ENCODE measurements at places on chromosomes 1 and 21.

- DNase-seq, result no peak
Measured at GRCh38 chr1:232629250-232630046, 485 bp downstream of the SIPA1L2 start.

GRCh38 chr1:233424779-233425178 is 97.3 kb downstream of the MAP3K21 start:
- no peak for DNase-seq

DNA sequence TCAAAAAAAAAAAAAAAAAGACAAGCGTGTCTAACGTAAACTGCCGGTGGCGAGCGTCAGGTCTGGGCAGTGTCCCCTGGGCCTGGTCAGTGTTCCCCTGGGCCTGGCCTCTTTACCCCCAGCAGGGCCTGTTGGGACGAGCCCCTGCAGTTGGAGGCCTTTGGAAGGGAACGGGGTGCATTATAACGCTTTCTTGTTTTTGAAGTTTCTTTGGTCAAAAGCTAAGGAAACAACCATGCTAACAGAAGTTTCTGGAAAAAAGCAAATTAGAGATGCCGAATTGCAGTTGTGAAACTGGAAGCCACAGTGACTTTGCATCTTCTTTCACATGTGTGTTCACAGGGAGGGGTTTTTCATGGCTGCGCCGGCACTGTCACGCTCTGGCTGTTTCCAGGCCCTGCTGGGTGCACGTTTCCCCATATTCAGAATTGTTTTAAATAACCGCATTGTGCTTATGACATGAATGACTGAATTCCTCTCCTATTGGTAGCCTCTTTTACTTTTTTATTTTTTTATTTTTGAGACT is 16.0 kb downstream of the RRP1 start:
- no peak for DNase-seq

DNA sequence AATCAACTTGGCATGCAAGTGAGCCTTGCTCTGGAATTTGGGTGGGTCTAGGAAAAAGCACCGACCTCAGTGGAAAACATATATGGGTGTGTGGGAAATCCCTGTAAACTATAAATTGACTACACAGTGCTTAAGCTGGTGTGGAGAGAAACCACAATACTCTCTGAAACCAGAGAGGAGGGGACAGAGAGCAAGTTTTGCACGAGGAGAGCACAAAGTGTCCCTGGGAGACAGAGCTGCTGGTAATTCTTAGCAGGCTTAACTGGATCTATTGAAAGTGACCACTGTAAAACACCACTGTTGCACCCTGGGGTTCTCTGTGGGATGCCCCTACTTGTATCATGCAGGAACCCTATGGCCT is 12.8 kb downstream of the KCNJ15 start:
- DNase-seq, result no peak

GRCh38 chr1:65281846-65282245 is 27.5 kb upstream of the DNAJC6 start:
- no peak for DNase-seq

DNA sequence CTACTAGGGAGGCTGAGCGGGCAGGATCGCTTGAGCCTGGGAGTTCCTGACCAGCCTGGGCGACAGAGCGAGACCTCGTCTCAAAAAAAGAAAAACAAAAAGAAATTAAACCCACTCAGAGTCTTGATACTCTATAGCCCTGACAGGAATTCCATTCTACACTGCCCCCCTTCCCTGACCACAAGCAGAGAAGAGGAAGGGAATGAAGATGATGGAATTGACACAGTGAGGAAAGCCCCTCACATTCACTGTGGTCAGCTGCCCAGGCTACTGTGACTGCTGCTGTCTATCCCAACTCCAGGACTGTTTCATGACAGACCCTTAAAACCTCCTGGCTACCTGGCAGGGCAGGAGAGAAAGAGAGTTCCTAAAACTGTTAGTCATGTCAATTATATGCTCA is 12.1 kb downstream of the LIN9 start:
- DNase-seq, result no peak

DNA sequence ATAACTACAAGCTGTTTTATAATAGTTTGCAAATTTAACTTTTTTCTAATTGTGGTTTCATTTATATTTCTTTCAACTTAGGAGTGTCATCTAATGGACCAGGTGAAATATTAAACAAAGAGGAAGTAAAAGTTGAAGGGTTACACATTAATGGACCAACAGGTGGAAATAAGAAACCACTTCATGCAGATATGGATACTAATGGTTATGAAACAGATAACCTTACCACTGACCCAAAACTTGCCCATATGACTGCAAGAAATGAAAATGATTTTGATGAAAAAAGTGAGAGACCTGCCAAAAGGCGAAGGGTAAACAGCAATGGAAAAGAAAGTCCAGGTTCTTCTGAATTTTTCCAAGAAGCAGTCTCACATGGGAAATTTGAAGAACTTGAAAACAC is 59.7 kb downstream of the MIER1 start:
- DNase-seq, result no peak

GRCh38 chr1:73556270-73556669 is 641.7 kb downstream of the LRRIQ3 start:
- no peak for DNase-seq

DNA sequence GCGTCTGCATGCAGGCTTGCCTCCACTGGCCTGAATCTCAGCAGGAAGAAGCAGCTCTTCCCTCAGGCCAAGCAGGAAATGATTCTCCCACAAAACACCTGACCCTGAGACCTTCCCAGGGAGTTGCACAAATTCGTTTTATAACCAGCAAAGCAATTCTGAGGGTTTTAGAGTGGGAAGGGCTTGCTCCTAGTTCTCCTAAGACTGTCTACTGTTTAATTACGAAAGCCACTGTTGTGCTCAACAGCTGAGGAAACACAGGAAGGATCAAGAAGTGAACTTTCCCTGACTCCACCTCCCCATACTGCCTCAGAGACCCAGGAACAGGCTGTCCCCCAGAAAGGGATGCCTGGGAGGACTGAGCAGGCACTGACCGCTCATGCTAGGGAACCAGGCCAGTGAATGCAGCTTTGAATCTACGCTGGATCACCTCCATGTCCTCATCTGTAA is 37.0 kb upstream of the PUM1 start:
- DNase-seq, result no peak

- DNase-seq, result no peak
Measured at GRCh38 chr1:94067196-94067595, 53.8 kb downstream of the ABCA4 start.

DNA sequence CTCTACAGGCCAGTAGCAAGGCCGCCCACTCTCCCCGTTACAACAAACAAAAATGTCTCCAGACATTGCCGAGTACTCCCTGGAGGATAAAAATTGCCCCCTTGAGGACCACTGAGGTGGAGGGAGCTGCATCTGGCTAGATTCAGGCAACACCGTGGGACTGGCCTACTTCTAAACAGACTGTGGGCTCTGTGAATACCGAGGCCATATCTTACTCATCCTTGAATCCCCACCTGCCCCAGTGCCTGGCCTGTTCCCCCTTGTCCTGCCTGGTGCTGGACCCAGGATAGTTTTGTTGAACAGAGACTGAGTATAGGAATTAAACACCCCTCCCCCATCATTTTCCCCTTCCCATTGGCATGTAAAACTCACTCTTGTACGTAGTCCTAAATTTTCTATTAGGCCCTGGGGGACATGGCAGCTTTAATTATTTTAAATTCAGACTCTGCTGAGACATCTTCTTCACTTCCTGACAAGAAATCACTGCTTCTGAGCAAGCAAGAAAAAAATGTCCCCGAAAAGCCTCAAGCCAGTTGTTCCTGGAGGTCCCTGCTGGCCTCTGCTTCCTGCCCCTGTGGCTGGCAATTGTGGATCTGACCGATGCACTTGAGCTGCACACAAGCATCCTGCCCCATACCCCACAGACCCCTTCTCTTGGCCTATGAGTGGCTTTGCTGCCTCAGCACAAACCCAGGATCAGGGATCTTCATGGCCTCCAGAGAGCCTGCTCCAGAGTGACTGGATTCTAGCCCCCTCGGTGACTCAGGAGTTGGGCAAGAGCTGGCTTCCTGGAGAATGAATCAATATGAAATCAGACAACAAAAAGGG is 111.0 kb downstream of the ACTL8 start:
- no peak for DNase-seq

- no peak for DNase-seq
Measured at GRCh38 chr21:25457411-25457810, 149.9 kb downstream of the MRPL39 start.

DNA sequence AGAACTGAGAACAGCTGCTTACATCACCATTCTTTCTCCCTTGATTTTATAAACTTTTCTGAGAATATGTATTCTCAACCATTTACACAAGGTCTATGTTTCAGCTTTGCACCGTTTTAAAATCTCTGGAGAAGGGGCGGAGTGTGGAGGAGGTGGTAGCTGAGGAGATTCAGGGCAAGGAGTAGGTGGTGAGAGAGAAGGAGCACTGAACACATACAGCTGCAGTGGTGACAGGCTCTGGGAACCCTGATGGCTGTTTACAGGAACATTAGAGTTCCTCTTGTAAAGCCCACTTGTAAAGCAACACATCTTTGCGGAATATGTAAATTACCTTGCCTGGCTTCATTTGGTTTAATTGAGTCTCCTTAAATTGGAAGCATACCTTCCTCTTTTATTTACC is 89.7 kb downstream of the SMYD2 start:
- no peak for DNase-seq

DNA sequence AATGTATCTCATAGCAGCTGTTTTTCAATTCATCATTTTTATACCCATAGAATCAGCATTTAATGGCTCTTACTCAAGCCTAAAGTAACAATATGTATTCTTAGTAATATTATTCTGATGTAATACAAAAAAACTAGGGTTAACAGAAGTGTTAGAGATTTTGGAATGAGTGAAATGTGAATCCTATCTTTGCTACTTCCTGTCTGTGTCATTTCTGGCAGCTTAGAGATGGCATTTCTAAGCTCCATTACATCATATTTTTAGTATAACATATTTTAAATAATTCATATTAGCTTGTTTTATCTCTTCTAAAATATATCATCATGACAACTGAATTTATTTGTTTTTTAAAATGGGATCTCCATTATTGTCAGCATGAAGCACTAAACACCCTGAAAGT is 90.2 kb downstream of the LRRC7 start:
- no peak for DNase-seq

DNA sequence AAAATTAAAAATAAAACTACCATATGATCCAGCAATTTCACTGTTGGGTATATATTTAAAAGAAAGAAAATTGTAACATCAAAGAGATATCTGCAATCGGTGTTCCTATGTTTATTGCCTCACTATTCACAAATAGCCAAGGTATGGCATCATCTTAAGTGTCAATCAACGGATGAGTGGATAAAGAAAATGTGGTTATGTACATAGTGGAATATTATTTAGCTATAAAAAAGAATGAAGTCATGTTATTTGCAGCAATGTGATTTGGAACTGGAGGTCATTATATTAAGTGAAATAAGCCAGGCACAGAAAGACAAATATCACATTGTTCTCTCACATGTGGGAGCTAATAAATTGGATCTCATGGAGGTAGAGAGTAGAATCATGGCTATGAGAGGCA is 76.3 kb downstream of the RD3 start:
- no peak for DNase-seq

DNA sequence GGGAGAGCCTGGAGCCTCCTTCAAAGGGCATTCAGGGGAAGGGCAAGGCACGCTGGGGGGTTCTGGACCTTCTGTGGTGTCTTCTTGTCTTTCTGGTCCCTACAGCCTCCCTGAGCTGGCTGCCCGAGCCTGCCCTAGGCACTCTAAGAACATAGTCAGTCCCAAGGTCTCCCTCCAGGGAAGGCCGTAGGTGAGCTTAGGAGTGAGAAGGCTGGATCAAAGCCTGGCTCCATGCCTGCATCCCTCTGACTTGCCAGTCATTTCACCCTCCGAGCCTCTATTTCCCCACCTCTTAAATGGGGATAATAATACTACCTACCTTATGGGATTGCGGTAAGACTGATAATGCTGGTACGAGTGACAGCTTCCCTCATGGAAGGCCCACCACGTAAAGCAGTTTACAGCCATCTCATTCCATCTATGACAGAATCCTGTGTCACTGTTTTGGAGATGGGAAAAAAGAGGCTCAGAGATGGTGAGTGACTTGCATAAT is 20.8 kb downstream of the PTPRF start:
- no peak for DNase-seq

GRCh38 chr1:161115132-161115711 is 2.6 kb downstream of the PFDN2 start:
- no peak for DNase-seq

- DNase-seq, result no peak
Measured at GRCh38 chr1:236289492-236290131, 7.9 kb upstream of the ERO1B start.

DNA sequence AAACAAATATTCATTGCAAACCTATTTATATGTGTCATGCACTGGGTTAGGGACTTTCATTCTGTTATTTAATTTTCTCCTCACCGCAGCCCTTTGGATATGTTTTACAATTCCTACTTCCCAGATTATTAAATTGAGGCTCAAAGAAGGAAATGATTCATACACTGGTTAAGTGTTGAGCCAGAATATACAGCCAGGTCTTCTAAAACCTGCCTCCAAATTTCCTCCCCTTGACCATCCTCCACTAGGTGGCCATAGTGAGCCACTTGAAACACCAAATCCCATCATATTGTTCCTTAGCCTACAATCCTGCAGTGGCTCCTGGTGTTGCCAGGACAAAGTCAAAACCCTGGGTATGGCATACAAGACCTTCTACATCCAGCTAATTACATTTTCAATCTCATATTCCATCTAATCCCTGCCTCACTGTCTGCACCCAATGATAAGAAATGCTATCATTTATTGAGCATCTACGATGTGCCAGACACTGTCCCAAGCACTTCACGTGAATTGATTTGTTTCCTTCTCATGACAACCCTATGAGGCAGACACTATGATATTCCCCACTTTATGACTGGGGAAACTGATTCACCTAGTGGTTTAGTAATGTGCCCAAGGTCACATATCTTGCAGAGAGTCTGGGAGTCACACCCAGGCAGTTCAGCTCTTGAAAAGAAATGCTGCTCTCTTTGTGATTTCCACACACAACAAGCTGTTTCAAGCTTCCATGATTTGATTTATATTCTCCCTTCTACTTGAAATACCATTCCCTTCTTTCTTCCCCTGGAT is 23.6 kb upstream of the KIRREL1 start:
- no peak for DNase-seq

DNA sequence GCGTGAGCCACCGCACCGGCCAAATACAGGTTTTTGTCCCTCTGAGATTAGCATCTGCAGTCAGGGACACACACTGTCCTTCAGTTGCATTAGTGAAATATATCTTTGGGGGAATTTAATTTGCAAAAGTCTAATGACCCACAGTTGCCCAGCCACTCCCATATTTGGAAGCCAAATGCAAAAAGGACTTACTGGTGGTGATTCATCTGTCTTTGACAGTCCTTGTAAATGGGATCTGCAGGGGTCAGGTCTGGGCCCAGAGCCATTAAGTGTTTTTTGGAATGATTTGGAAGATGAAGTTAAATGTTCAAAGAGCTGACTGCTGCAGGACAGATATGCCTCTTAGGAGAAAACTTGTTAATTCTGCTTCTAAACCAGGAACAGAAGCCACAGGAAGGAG is 44.6 kb upstream of the DNASE2B start:
- DNase-seq, result no peak

GRCh38 chr1:109498161-109498801 is 4.4 kb downstream of the CYB561D1 start:
- DNase-seq, result no peak

All from effector CD4-positive, alpha-beta T cell (primary cell).